Eye (tissue), 1 donor: ENCODE measurements at places on chromosomes 13 and 19.

GRCh38 chr19:7744871-7745650 is 2.3 kb downstream of the CD209 start:
- DNase-seq, result no peak

GRCh38 chr19:41350735-41351338 is 2.9 kb downstream of the TGFB1 start:
- DNase-seq, result peak; percentile 22

GRCh38 chr19:43901395-43902390 is 33.4 kb downstream of the ZNF45 start:
- peak; percentile 96 for DNase-seq

GRCh38 chr13:42412812-42413483 is 141.0 kb downstream of the AKAP11 start:
- DNase-seq, result no peak

DNA sequence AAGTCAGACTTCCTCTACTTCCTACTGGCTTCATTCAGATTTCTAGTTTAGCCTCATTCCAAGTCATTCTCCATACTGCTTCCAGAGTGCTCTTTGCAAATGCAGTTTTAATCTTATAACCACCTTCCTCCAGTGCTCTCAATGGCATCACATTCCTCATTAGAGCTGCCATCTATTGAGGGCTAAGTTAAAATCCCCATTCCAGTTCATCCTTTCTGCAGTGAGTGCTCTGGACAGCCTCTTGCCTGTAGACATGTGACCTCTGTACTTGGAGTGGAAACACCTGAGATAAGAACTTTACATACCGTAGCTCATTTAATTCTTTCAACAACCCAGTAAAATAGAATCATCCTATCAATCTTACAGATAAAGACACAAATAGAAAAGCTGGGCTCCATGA is 57.9 kb upstream of the MAB21L1 start:
- DNase-seq, result no peak

GRCh38 chr13:111262715-111263114 is 57.7 kb upstream of the TEX29 start:
- no peak for DNase-seq

GRCh38 chr19:28736528-28736927 is 476.4 kb downstream of the UQCRFS1 start:
- peak; percentile 20 for DNase-seq

GRCh38 chr13:42807866-42808265 is 26.5 kb downstream of the FAM216B start:
- DNase-seq, result no peak

DNA sequence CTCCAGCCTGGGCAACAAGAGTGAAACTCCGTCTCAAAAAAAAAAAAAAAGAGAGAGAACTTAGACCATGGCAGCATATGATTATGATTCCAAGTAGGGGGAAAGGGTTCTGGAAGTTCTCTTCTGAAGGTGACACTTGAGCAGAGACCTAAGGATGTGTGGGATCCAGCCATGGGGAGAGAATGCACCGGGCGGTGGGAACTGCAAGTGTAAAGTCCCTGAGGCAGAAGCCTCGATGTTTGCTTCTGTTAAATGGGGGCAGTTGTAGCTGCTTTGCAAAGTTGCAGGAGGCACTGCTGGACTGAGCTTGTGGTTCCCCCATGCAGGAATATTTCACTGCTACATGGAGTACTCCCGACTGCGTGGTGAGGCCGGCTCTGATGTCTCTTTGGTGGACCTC is 9.1 kb downstream of the SLC44A2 start:
- no peak for DNase-seq

DNA sequence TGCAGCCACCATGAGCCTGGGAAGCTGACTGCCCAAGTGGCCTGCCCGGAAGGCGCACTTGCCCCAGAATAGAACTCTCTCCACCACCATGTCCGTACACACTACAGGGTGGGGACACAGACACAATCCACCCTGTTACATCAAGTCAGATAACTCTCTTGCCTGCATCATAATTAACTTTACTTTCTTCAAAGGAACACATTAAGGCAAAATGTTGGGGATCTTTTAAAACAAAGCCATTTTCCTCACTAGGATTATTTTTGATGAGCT is 23.3 kb upstream of the VSTM2B start:
- DNase-seq, result no peak

DNA sequence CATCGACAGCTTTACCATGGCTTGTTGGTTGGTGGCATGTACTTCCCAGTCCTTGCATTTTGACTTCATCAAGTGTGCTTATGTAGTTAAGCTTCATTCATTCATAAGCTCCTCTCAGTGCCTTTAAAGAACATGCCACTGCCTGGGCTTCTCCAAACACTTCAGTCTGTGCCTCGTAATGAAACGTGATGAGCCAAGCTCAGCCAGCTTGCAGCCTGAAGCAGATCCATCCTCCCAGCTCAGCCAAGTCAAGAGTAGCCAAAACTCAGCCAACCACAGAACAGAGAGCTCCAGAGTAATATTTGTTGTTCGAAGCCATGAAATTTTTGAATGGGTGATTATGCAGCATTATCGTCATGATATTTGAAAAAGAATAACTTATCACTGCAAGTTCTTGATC is 989.7 kb downstream of the EFNB2 start:
- DNase-seq, result no peak

DNA sequence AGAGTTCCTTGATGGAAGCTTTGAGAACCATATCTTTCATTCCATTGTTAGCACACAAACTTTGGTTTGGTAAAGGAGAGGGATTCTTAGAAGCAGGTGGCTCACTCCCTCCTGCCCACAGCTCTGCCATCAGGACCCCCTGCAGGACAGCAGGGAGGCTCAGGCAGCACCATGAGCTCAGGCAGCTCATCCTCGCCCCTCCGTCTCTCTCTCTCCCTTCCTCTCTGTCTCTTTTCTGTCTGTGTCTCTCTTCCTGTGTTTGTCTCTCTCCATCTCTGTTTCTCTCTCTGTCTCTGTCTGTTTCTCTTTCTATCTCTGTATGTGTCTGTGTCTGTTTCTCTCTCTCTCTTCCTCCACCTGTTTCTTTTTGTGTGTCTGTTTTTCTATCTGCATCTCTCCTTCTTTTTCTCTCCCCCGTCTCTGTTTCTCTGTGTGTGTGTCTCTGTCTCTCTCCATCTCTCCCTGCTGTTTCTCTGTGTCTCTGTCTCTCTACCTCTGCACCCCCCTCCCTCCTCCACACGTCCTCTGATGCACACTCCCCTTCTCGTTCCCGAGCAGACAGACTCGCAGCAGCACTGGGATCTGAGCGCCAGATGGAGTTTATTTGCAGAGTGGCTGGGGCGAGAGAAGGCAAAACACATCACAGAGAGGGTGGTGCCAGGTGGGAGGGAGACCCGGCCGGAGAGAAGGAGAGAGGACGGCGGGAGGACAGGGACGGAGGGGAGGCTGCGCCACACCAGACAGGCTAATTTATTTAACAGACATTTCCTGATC is 8.7 kb downstream of the SBK2 start:
- DNase-seq, result no peak

DNA sequence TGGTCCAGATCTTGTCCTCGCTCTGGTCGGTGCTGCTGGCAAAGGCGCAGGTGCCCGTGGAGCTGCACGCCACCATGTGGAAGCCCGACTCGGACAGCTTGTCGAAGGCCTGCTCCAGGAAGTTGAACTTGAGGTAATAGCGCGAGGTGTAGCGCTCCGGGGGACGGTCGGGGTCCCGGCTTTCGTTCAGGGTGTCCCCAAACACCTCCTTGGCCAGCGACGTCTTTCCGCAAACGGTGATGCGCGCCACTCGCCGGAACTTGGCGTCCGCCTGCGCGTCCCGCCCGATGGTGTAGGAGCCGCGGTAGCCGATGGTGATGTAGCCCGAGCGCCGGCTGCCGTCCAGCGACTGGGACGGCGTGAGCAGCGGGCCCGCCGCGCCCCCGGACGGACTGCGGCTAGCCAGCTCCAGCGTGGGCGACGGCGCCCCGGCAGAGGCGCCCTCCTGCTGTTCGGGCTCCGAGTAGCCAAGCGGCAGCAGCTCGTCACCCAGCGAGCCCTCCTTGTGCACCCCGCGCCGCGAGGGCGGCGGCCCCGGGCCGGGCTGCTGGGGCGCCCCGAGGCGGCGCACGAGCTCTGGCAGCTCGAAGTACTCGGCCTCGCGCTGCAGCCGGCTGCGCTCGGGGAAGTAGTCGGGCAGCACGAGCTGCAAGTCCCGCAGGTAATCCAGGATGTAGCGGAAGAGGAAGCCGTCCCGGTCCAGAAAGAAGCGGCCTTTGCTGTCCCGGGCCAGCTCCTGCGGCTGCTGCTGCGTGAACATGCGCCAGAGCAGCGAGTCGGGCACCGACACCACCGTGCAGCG is 801 bp downstream of the KCTD12 start:
- peak; percentile 87 for DNase-seq

DNA sequence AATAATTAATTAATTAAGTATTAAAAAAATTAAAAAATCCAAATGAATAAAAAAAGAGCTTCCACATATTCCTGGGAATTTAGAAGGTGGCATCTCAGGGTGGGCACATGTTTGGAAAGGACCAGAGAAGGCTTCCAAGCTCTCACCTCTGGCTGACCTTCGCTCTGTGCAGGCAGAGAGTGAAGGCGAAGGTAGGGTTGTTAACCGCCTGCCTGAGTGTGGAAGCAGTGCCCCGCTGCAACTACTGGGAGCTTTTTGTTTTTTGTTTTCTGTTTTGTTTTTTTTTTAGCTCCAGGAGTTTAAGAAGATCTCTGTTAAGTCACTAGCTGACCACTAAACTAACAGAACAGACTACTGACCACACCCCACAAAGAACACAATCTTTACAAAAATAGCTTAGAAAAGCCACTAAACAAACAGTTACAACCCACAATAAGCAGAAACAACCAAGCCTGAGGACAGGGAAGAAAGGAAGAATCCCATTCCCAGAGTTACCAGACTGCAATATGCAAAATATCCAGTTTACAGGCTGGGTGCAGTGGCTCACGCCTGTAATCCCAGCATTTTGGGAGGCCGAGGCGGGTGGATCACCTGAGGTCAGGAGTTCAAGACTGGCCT is 11.4 kb downstream of the ZNF541 start:
- DNase-seq, result no peak

- no peak for DNase-seq
Observed at GRCh38 chr19:20472854-20473253, 92.7 kb downstream of the ZNF737 start.

DNA sequence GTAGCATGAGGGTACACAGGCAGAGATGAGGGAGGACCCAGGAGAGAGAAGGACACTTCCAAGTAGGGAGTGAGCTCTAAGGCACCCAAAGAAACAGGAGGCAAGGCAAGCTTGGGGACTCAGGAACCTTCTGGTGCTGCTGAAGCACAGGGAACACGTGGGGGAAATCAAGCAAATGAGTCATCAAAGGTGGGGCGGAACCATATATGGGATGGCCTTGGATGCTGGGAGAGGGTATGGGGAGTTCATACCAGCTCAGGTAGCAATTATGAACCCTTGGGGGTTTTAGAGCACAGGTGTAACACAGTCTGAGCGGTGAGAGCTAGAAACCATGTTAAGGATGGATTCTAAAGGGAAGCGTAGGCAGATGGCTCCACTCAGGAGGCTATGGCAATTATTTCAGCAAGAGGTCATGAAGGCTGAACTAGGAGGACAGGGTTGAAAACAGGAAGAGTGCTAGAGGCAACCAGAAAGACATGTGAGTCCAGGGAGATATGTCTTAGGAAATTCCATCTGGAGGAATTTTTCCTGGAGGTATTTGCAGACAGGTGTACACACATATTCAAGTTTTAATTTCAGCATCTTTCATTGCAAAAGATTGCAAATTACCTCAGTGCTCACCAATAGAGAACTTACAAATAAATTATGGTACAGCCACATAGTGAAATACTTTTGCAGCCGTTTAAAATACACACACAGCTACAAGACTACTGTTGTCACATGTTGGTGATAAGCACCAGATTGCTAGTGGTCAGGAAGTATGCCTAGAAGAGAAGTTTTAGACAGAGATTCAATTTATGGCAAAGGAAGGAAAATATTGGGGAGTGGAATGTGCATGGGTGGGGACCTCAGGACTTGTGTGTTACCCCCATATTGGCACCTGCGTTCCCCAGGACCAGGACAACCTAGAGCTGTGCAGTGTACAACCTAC is 77.0 kb downstream of the STARD13 start:
- DNase-seq, result no peak

- no peak for DNase-seq
Observed at GRCh38 chr13:43470610-43471009, 316.2 kb downstream of the ENOX1 start.

- no peak for DNase-seq
Observed at GRCh38 chr13:44354884-44355283, 18.7 kb upstream of the SERP2 start.

DNA sequence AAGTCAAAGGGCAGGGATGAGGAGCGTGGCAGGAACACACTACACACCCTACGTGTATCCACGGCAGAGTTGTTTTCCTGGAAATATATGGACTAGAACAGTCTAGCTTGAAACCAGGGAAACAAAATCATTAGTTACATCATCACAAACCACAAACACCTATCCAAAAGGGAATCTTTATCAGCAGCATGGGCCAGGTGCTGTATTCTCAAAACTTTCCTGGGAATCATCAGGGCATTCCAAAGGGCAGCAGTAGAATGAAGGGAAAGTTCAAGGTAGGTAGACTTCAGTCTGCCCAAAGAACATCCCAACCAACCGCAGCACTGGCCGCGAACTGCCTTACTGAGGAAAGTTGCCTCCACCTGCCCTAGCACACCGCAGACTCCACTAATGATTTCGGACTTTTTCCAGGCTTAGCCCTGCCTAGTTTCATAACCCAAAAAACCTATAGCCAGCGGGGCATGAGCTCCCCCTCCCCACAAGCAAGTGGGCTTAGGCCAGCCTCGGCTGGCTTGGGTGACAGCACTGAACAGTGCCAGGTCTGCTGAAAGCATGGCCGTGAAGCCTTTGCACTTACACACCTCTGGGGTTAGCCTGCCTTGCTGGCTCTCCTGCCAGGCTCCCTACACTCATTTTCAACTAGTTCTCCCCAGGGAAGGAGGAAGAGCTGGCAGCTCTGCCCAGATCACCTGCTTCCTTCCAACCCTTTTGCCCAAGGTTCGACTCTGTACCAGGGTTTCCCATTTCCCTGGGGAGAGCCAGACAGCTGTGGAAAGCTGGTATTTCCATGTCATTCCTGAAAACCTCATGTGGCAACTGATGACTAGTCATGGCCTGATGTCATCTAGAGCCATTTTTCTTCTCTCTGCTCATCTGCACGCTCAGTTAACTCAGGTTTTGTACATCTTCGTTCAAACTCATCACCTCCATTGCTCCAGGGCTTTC is 77.3 kb upstream of the UBAC2 start:
- no peak for DNase-seq

GRCh38 chr13:112716841-112717520 is 27.1 kb downstream of the ATP11A start:
- DNase-seq, result no peak

DNA sequence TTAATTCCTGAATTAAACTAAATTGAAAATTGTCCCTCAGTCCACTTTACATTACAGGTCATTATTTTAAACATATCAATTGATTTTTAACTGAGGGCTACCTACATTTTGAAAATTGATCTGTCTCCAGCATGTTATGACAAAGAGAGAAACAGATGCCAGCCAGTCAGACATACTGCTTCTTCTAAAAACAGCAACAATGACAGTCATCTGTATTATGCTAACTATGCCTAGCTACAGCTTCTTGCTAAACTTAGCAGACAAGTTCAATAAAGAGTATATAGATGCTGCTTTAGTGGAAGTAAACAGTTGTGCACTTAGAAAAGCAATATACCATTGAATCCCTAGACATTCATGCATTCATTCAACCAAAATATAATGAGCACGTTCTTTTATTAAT is 48.6 kb upstream of the EEF1AKMT1 start:
- DNase-seq, result no peak
